Activated CD8-positive, alpha-beta memory T cell treated with anti-CD3 and anti-CD28 coated beads for 24 hours (primary cell): ENCODE measurements at places on chromosomes 7 and 10.
A peak's percentile ranks its signal among the peaks of the same experiment; 100 is the strongest.

DNA sequence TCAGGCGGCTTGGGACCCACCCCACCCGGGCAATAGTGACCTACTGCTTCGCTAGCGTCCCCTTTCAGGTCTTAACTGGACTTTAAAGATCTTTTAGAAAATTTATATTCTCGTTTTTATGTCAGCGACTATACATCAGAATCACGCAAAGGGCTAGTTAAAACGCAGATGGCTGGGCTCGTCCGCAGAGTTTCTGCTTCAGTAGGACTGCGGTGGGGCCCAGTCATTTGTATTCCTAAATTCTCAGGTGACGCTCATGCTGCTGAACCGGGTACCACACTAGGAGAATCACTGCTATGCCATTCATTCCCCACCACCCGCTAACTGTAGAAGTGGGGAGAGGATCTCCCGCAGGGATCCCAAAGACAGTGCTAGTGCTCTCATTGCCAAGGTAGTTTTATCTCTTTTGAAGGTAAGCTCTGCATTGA is 12.0 kb upstream of the SP8 start:
- no peak for DNase-seq

- no peak for DNase-seq
Measured at GRCh38 chr7:148727501-148728278, 29.0 kb downstream of the CUL1 start.

DNA sequence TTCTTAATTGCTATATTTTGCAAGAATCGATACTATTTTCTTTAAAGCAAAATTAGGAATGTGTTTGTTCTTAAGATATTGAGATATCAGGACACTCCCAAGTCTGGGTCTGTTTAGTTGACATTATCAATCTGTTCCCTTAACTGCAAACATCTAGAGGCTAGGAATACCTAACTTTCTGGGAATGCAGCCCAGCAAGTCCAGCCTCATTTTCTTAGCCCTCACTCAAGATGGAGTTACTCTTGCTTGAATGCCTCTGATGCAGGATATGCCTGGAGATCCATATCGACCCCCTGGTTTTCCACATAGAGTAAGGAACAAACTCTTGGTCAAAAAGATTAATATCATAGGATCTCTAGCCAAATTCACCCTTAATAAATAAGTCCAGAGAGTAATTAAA is 305.3 kb upstream of the COBL start:
- no peak for DNase-seq

DNA sequence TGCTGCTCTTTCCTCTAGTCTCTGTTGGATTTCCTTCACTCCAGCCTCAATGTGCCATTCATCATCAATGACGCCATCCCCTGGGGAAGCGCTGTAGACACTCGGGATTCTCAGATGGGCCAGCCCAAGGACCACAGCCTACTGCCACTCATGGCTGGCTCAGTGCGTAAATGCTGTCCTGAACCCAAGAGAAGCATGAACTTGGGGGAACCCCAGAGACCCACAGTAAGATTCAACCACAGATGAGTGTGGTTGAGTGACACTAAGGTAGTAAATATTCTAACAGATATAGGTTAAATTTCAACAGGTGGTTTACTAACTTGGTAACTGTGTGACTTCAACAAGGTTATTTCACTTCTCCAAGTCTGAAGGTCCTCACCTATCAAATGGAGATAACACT is 304.1 kb downstream of the GRM8 start:
- DNase-seq = no peak

- no peak for DNase-seq
Measured at GRCh38 chr10:129104266-129105045, 362.6 kb upstream of the MGMT start.

DNA sequence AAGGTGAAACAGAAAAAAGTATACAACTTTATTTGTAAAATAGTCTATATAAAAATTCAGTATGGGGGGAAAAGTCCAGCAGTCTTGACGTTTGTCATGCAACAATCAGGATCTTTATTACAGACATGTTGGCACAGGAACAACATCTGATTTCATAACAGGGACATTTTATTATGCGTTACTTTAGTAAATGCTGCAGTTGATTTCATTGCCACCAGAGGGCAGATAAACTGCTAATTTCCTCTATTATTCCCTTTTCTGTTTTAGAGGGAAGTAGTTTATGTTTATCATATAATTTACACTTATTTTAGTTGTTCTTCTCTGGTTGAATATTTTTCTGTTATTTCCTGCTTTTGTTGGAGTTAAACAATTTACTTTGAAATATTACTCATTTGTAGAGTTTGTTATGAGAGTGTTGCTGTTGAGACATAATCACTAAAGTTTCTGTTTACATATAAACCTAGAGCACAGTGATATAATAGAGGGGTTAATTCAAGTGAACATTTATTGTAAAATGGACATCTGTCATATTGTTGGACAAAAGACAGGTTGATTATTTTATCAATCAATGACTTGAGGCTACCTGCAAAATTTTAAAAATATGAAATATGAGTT is 3.3 kb downstream of the PLXDC2 start:
- no peak for DNase-seq

- no peak for DNase-seq
Measured at GRCh38 chr10:95237376-95238170, 43.5 kb downstream of the ACSM6 start.

DNA sequence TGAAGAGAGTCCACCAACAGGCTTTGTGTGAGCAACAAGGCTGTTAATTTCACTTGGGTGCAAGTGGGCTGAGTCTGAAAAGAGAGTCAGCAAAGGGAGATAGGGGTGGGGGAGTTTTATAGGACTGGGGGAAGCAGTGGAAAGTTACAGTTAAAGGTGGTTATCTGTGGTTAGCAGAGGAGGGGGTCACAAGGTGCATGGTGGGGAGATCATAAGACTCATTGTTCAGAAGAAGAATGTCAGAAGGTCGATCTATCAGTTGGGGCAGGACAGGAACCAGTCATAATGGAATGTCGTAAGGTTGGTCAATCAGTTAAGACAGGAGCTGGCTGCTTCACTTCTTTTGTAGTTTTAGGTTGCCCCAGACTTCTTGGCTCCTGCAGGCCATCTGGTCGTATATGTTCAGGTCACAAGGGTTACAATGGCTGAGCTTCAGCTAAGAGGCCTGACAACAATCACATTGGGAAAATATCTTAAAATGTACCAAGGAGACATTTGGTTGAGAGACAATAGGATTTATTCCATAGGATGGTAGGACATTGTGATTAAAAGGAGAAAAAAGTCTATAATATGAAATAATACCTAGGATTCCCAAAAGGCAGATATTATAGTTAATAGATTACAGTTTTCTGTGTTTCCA is 356.4 kb downstream of the ANKRD7 start:
- no peak for DNase-seq

- DNase-seq = no peak
Measured at GRCh38 chr10:117346574-117346973, 28.7 kb downstream of the PDZD8 start.

DNA sequence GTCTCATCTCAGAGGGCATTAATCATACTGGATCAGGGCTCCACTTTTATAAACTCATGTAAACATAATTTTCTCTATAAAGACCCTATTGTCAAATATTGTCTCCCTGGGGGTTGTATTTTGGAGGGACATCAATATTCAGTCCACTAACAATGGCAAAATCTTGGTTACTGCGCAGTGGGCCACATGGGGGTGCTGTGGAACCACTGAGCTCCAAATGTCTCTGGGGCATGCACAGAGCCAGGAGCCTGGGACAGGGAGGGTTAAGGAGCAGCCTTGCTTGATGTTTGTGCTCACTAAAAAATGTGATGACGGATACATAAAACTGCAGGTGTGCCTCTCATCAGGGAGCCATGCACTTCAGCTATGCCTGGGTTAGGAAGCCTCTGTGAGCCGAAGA is 62.1 kb upstream of the PRSS58 start:
- no peak for DNase-seq

DNA sequence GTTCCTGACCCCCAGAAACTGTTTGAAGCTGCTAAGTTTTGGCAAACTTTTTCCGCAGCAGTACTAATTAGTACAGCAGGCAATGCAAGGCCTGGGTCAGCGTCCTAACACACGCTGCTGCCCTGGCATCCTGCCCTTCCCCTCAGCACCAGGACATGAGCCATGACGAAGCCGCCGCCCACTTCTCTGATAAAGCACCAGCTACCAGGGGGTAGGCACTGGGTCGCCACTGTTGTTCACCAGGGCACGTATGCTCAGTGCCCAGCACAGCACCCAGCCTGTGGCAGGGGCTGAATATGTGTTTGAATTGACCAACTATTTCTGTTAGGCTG is 59.5 kb downstream of the CHST15 start:
- no peak for DNase-seq

GRCh38 chr7:65744406-65744805 is 128.5 kb upstream of the VKORC1L1 start:
- DNase-seq = no peak

DNA sequence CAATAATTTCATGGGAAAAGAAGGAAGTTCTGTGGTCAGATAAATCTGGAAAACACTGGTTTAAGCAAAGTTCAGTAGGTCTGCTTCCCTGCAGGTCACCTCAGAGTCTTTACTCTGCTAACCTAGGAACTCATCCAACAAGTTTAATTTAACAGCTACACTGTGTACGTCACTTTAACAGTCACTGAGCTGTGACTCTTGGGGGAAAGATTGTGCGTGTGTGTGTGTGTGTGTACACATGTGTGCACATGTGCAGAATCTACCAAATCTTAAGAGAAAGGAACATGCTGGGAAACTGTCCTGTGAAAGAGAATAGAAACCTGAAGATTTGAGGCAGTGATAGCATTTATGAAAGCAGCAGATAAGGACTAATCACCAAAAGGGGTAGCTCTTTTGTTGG is 62.6 kb downstream of the IKZF1 start:
- no peak for DNase-seq

GRCh38 chr10:110354322-110354766 is 49.6 kb upstream of the SMNDC1 start:
- peak; percentile 90 for DNase-seq

- no peak for DNase-seq
Measured at GRCh38 chr7:20929199-20929598, 142.5 kb upstream of the SP8 start.

- no peak for DNase-seq
Measured at GRCh38 chr10:5570979-5571810, 46.4 kb downstream of the CALML3 start.

DNA sequence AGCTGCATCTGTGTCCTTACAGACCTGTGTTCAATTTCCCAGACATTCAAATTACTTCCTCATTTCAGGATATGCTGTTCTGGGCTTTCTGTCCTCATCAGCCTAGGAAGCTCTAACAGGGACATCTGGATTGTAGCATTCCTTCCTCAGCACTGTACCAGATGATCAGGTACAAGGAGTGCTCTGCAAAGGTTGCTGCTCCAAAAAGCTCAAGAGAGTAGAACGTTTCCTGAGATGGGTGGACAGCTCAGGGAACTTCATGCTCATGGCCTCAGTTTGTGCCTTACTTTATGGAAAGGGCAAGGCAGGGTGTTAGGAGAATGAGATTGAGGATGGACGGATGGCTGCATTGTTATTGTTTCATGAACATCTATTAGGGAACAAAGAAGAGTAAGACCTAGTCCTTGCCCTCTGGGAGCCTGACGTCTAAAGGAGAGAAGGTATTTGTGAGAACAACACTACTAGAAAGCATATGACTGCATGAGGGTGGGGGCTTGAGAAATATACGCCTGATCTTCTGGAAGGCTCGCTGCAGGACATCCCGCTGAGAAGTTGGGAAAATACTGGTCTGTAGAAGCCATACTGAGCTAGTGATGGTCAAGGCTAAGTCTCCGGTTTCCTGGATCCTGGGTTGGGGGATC is 10.5 kb upstream of the ZNF212 start:
- DNase-seq = no peak

- no peak for DNase-seq
Measured at GRCh38 chr10:102648889-102649796, 4.9 kb downstream of the TRIM8 start.

GRCh38 chr10:75976681-75977080 is 545.3 kb downstream of the LRMDA start:
- no peak for DNase-seq

DNA sequence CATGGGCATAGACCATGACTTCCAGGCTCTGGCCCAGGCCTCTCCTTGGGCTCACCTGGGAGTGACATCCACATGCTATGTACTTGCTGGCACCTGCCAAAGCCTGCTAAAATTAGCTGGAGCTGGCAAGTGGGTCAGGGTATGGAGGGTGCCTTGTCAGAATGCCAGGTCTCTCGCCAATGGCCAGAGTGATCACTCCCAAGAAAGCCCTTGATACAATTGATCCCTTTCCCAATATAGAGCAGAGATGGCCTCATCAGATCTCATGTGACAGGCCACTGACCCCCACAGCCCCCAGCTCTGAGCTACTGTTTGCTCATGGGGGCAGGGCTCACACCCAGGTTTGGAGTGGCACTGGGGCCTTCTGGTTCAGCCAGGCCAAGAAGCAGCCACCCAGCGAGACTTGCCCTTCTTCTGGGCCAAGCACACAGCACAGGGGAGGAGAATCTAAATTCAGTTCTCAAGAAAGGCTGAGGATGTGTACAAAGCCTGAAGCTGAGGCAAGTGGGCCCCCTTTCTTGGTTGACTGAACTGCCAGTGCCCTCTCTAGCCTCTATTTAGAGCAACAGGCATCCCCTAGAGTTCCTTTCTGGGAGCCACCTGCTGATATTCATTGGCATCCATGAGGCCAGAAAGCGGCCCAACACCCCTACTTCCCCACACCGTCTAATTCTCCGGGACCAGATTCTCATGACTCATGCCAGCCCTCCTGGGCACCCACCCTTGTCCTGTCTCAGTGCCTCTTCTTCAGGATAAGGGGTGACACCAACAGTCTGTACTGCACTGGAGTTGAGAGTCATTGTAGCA is 18.9 kb upstream of the MYL7 start:
- DNase-seq = no peak

DNA sequence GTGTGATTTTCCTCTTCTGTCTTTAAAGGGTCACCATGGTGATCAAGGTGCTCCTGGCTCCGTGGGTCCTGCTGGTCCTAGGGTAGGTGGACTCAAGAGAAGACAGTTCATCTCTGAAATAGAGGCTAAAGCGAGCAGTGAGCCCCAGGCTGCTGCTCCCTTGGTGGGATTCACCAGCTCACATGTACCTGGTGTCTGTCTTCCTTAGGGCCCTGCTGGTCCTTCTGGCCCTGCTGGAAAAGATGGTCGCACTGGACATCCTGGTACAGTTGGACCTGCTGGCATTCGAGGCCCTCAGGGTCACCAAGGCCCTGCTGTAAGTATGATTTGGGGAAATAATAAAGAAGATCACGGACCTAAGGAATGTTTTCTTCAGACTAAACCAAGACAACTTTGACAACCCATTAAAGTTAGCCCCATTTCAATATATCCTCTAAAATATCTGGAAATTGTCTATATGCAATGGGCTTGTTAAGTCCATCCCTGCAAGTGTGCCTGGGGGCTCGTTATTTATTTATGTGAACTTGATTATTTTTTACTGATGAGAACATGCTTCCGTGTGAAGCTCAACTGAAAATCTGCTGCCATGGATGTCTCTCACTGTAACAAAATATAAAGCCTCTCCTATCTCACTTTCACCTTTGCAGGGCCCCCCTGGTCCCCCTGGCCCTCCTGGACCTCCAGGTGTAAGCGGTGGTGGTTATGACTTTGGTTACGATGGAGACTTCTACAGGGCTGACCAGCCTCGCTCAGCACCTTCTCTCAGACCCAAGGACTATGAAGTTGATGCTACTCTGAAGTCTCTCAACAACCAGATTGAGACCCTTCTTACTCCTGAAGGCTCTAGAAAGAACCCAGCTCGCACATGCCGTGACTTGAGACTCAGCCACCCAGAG is 32.5 kb downstream of the COL1A2 start:
- DNase-seq = no peak
